ENCODE measurements at places on chromosomes 12 and 14. TPM values are rescaled to one million over a fixed set of nuclear protein-coding genes. Genes with fewer than 3 reads are reported as not detected.

The KLHL42 gene
- 15.9 TPM for total RNA-seq

The PPP4R4 gene
- not detected for total RNA-seq

The GLI1 gene
- total RNA-seq, result 1.3 TPM

The ZCCHC8 gene
- total RNA-seq, result 48.0 TPM

The CIROP gene
- total RNA-seq, result not detected

DNA sequence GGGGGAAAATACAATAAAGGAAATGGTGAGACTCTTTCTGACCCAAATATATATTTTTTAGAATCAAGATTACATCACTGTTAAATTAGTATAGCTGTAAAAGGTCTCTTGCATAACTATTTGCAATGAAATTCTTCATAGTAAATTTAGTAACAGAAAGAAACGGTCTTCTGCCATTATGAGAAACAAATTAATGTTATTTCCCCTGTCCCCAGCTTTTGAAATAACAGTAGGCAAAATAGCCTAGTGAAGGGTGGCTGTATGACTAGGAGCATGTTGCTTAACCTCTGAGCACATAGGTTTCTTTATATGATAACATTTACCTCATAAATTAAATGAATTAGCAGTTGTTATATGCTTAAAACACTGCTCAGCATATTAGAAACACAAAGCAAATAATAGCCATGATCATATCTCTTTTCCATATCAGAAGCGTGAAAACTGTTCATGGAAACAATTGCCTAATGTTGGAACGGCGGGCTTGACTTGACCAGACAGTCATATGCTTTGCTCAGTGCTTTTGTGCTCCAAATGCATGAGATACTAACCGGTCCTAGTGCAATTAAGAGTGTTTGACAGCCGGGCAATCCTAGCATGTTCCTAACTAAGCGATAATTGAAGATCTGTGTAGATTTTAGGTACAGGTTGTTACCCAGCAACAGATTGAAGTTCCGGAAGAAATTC lies 24.0 kb downstream of the BHLHE41 start:
- DNase-seq, result no peak

GRCh38 chr12:120721866-120722265 lies 3.8 kb upstream of the ACADS start:
- DNase-seq, result no peak

DNA sequence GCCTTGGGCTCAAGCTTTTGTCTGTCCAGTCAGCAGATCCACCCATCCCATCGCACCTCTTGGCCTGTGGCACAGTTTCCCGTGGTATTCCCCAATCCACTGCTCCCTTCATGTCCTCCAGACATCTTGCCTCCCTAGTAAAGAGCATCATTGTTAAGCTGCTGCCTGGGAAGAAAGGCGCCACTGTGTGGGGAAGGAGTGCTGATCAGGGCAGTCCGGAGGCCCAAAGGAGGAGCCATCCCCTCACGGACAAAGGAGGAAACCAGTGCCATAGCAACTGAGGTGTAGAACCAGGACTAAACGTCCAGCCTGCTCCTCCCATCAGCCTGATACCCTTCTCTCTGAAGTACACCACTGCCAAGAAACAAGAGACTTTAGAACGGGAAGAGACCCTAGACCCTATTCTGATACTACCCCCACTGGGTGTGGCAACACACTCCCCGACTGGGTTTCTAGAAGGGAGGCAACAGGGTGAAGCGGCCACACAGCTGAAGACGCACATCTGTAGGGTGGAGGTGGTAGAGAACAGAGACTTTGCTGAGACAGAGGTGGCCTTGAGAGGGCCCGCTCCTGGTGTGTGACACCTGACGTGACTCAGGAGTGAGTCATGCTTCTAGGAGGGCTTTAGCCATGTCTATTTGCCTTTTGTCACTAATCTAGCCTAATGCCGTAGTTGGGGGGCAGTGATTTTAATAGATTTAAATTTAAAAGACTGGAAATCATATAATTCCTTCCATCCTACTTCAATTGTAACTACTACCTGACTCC lies 185.0 kb downstream of the DPF3 start:
- DNase-seq, result no peak

GRCh38 chr12:52007158-52007921 lies 594 bp downstream of the TAMALIN start:
- peak; percentile 68 for DNase-seq

GRCh38 chr12:115374480-115375185 lies 690.7 kb upstream of the TBX3 start:
- no peak for DNase-seq

DNA sequence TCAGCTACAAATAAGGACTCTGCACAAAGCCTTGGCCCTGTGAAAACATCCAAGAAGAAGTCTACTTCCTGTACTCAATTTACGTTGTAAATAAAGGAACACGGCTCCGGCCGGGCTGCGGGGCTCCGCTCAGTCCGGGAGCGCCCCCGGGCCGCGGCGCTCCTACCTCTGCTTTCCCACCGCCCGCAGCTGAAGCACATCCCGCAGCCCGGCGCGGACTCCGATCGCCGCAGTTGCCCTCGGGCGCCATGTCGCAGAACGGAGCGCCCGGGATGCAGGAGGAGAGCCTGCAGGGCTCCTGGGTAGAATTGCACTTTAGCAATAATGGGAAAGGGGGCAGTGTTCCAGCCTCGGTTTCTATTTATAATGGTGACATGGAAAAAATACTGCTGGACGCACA lies 502.3 kb upstream of the FOXG1 start:
- no peak for DNase-seq

DNA sequence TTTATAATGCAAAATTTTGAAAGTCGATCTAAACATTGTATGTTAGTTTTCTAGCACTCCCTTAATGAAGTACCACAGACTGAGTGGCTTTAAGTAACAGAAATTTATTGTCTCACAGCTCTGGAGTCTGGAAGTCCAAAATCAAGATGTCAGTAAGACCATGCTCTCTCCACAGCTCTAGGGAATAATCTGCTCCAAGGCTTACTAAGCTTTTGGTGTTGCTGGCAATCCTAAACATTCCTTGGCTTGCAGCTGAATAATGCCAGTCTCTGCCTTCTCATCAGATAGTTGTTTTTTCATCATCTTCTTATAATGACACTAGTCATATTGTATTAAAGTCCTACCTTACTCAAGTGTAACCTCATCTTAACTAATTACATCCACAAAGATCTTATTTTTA lies 102.2 kb downstream of the RASSF9 start:
- no peak for DNase-seq

DNA sequence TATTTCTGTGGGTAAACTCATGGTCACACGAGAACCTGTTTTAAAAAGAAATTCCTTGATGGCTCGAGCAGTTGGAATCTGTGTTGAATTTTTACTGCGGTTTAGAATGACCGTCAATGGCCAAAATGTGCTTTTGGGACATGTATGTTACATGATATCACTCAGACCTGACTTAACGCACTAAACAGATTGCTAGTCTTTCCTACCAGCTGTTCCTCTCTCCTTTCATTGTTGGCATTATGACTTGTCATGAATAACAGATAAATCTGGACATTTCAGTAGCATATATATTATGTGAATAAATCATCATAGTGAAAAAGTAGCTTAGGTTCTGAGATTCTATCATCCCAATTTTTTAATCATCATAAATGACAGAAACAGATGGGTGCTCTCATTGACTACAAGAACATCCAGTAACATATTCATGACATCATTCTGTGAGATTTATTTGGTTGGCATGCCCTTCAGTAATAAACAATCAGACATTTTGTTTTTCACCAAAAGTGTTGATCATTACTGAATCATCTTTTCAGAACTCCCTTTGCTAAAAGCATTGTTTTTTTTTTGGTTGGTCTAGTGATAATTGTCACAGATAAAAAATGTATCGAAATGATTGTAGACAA lies 57.9 kb upstream of the NAV3 start:
- no peak for DNase-seq
